ENCODE measurements at places on chromosomes 7 and 10.
A peak's percentile ranks its signal among the peaks of the same experiment; 100 is the strongest.

DNA sequence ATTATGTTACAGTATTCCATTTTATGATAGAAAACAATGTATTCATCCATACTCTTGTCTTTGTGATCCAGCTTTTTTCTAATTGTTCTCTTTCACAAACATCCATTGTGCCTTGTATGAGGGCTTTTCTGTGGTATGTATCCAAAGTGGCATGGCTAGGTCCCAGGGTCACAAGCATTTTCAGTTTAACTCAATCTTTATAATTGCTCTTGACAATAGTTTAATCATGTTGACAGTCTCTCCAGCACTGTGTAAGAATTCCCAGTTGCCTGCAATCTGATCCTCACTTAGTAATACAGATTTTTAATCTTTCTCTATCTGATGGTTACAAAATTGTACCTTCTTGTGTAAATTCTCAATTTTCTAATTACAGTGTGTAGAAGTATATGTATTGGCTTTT, 533.4 kb downstream of the NEBL start:
- DNase-seq = no peak

DNA sequence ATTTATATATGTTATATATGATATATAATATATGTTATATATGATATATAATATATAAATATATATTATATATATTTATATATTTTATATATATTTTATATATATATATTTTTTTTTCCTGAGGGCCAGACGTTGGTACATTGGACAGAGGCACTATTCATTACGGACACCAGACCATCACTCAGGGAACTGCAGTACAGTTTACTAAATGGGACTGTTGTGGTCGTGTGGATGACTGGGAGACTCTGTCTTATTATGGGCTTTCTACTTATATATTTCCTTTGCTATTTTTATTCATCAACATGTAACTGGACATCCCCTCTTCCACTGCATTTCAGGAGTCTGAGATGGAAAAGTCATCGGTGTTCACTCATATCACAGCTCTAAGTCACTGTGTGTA, 87.1 kb upstream of the PRKCQ start:
- no peak for DNase-seq

DNA sequence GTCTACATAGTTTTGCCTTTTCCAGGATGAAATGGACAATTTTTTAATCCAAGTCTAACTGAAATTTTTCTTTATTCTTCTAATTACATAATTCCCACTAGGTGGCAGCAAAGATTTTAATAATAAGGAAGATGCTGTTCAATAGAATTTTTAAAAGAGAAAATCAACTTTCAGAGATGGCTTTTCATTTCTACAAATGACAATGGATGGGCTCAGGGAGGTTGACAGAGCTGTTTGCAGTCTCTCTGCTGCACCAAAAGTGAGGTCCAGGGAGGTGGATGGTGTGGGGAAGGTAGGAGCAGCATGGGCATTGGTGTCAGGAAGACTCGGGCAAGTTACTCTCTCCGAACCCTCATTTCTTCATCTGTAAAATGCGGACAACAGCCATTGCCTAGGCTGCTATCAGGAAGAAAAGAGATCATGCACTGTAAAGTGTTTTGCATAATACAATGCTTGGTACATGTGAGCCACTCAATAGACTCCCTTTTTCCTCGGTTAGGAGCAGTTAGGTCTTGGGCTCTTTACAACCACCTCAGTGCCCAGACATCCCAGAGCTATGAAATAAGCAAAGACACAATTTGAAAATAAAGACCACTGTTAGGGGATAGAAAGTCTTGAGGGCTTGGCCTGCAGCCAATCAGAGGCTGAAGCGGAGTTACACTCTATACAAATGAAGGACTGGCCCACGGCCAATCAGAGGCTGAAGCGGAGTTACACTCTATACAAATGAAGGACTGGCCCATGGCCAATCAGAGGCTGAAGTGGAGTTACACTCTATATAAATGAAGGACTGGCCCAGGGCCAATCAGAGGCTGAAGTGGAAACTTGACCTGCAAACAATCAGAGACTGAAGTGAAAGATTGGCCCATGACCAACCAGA, 107.1 kb downstream of the ABLIM1 start:
- DNase-seq = peak; percentile 10

DNA sequence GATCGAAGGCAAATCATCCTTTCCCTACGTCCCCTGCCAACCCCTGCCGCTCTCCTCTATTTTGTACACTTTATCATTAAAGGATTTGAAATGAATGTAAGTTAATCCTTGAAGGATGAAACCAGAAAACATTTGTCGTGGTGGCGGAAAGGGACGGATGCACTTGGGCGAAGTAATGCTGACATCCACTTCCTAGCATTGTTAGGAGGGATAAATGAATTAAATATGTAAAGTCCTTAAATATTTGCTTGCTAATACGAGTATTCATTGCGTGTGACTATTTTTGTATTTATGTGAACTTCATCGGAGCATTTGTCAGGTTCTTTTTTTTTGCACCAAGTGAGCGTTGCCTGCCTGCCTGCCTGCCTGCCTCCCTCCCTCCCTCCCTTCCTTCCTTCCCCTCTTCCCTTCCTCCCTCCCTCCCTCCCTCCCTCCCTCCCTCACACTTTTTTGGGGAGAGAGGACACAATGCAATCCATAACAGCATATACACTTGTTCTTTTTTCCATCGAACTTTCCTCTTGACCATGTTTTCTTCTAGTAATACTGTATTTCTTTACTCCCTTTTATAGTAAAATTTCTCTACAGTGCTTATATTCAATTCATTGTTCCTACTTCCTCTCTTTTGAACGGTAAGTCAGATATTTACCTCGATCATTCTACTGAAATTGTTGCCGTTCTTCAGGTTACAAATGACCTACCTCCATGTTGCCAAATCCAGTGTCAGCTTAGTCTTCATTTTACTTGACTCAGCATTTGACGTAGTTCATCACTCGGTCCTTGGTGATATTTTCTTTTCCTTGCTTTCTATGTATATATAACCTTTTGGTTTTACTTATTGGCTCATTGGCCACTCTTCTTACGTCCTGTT, 831 bp downstream of the CCDC7 start:
- peak; percentile 14 for DNase-seq

DNA sequence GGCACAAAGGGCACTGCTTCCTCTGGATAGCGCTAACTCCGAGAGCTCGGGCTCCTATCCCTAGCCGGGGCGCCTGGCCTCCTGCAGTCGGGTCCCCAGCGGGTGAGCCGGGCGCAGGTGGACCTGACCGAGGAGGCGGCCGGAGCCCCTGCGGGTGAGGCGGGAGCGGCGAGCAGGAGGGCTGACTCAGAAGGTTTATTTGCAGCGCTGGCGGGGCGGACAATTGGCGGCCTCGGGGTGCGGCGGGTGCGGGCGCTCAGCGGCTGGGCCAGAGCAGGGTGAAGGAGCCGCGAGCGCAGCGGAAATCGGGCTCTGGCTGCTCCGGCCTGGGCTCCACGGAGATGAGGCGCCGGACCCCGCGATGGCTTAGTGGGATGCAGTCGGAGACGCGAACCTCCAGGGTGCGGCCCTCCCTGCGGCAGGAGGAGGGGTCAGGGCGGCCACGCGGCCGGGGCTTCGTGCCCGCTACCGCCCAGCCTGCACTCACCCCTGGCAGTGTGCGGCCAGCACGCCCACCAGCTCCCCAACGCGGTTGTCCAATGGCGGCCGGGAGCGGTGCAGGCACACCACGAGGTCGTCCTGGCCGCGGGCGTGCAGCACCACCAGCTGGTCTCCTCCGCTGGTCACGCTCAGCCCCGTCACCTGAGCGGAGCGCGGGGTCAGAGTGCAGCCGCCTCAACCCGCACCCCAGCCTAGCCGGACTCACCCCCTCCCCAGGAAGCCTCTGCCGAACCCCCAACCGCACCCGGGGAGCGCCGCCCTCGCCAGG, 16.1 kb downstream of the MYO1G start:
- DNase-seq = no peak

DNA sequence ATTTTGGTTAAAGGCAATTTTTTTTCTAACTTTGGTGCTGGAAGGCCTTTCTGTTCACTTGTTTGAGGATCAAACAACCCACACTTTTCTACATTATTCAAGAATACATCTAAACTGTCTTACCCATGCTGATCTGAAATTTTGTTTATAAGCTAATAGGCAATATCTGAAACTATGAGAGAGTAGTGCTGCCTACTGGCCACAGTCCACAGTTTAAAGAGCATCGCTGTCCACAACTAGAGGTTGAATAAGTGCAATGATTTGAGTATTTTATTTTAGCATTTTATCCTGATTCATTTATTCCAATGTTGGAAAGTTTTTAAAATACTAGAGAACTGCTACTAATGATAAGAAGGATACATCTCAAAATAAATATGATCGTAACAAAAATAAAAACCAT, 306.9 kb downstream of the ELMO1 start:
- DNase-seq = no peak

DNA sequence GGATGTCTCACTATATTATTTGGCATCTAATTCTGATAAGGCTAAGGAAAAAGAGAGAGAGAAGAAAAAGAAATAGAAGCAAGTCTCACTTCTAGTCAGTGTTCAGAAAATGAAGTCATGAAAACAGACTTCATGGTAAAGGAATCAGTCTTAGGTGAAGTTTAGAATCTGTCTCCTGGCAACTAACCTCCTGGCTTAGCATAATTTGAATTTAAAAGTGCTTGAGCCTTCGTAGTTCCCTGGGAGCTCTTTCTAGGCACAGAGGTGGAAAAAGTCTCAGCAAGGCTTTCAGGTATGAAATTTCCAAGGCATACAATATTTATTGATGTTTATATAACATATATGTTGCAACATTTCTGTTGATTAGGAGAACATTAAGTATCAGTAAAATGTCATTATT, 10.4 kb downstream of the CHRM2 start:
- no peak for DNase-seq

- DNase-seq = no peak
Observed at GRCh38 chr10:124200011-124200410, 106.6 kb upstream of the CHST15 start.

GRCh38 chr7:26001662-26002244, 150.2 kb upstream of the NFE2L3 start:
- no peak for DNase-seq

DNA sequence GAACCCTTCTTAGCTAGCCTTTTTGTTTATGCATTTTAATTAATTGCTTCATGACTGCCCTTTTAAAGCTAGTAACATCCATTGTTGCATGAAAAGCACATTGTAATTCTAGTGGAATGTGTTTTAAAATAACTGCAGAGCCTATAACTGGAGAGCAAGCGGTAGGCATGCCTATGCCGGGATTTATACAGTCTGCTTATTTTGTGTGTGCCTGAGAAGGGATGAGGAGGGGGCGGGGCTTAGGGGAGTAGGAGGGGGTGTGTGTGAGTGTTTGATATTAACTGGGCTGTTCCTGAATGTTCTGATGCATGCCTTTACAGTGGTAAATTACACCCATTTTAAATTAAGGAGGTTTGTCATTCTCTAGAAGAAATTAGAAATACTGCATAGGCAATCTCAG, 208.1 kb downstream of the TCF7L2 start:
- no peak for DNase-seq

DNA sequence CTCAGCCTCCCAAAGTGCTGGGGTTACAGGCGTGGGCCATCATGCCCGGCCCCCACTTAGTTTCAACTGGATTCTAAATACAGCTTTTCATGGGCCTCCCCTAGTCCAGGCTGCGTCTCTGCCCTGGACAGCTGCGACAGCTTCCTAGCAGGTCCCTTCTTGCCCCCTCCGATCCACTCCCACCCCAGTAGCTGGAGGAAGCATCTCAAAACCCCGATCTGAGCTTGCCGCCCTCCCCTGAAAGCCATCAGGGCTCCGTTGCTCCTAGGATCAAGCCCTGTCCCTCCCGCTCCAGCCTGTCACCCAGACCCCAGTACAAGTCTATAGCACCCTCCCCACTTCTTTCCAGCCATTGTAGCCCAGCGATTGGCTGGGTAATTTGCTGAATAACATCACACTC, 64.5 kb downstream of the VWA2 start:
- DNase-seq = no peak

- DNase-seq = no peak
Observed at GRCh38 chr10:58784361-58784760, 271.7 kb downstream of the BICC1 start.

DNA sequence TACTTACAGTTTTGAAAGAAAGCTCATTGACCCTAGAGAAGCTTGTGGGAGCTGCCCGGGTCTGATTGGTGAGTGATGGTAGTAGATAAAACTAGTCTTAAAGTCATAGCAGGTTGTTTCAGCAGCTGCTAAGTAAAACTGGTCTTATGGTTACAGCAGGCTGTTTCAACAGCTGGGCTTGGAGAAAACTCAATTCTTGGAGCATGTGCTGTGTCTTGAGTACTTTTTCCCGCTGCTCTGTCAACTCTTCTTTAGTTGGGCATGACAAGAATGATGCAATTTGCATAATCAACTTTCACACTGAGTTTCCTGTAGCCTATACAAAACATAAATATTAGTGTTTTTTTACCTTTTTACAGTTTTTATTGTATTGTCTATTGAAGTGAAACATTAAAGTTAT, 707.9 kb downstream of the AUTS2 start:
- no peak for DNase-seq

DNA sequence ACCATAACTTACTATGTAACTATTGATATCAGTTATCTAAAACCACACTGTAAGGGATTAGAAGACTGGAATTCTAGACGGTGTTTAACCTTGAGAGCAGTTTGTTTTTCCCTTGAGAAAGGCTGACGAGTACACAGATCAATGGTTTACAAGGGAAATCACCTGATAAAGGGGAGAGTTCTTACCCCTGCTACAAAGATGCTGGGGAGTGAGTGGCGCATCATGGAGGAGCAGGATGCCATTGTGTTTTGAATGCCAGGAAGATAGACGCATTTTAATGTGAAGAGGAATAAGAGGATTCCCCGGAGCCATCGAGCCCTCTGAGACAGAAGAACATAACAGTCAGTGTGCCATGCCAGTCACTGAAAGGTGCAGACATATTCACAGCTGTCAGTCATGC, 145.2 kb downstream of the PKD1L1 start:
- DNase-seq = no peak

DNA sequence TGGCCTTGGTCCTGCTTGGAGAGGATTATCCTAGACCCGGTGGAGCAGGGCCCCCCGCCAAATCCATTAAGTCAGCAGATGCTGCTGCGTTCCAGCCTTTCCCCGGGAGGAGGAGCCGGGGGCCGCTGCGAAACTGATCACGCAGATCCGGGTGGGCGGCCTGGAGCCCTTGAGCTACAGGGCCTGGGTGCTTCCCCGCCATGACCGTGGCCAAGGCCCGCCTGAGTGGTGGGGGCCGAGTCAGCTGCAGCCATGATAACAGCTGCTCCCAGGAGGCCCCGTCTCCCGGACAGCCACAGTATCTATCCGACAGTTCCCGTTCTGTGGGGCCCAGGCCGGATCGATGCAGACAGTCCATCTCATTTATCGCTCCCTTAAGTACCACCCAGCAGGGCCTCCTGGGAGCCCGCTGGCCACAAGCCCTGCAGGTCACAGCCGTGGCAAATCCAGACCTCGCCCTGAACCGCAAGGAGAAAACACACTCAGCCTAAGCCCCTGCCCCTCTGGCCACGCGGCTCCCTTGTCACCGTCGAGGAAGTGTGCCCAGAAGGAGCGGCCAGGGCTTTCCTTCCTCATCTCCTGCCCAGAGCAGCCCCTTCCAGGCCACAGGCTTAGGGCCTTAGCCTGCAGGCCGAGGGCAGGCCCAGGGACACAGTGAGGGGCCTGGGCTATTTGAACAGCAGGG, 34.4 kb upstream of the SLC29A4 start:
- DNase-seq = no peak

GRCh38 chr10:31730776-31731175, 197.9 kb downstream of the ARHGAP12 start:
- DNase-seq = no peak
